Cortex of kidney (tissue), 1 donor: ENCODE measurements at places on chromosomes 7 and 10.

DNA sequence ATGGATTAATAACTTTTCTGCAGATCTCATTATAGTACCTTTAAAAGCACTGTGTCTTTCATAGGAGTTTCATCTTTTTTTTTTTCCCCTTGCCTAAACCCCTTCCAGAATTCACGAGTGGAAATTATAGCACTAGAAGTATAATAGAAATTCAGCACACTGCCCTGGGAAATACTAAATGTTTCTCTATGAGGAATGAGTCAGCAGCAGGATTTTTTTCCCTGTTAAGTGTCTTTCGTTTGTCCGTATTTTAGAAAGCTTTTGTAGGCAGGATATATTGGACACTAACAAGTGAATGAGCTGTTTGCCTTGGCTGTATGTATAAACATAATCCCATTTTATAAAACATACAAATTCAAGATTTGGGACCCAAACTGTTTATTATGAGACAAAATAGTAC lies 105.8 kb downstream of the EXOC4 start:
- no peak for DNase-seq

DNA sequence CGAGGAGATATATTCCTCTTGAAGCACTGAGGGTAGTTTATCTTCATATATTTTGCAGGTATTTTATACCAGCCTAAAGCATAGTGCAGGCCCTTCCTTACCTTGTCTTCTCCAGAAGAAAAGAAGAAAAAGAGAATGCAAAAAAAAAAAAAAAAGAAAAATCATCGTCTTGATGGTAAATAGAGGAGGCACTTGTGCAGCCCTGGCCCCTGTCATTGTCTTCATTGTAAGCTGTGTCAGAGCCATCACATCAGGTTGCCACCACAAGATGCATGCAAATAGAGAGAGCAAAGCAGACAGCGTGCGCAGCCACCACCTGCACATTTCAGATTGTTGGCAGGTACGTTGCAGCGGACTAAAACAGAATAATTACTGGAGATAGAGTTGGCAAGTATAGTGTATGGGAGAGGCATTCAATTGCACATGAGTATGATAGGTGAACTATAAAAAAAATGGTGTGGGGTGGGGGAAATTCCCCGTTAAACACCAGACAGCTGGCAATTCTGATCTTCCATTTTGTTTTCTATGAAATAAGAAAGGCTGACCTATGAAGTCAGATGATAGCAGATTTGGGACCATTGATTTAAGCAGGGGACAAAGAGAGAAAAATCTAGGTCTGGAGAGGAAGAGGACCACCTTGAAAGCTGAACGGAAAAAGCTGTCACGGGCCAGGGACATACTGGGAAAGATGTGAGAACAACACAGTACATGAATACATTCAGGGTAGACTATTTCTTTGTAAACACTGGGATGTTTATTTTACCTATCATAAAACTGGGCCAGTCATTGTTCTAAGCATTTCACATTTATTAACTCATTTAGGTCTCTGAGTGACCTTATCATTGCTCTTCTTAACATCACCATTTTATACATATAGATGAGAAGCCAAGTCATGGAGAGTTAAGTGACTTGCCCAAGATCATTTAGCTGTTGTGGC lies 306.3 kb upstream of the SP8 start:
- DNase-seq = no peak

DNA sequence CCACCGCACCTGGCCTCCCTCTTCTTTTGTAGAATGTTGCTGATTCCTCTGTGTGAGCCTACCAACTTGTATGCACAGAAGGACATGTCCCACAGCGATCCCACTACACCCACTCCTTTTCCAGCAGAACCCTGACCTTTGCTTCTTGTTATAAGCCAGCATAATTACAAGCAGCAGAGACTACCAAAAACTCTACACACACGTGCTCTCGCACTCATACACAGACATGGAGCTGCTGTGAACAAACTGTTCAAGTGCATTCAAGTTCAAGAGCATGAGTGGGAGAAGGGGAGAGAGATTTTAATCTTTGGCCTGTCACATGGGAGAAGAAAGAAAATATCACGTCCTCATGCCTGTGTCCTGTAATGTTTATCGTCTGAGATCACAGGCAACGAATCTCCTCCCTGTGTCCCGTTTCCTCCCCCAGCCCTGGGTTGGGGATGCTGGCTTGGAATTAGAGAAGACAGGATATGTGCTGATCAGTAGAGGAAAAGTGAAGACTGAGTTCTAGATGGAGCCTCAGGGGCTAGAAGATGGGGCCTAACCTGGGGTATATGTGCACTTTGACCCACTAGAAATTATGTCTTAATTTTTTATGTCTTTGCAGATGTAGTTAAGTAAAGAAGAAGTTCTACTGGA lies 79.6 kb downstream of the NHLRC2 start:
- no peak for DNase-seq

DNA sequence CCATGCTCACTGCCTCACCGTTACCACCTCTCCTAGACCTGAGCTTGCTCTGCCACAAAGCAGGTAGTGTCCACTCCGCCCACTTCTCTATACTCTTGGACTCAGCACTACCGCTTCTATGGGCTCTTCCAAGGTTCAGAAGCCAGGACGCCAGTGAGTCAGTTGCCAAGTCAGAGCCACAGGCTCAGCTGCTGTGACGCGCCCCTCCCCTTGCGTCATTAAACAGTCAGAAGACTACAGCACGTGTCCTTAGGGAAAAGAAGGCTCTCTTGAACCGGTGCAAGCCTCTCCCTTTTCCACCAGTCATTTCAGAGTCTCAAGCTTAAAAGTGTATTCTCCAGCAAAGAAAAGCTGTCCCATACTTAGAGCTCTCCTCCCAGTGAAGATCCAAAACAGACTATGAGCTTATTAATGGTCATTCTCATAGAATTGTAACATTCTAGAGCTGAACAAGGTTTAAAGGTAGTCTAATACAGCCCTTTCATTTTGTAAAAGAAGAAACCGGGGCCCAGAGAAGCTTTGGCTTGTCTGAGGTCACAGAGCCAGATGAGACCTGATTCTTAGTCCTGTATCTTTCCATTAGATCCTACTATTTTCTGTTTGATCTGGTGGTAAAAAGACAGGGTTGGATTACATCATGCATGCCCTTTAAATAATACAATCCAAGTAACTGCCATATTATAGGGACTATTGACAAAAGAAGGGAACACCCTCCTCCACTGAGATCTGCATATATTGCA lies 40.9 kb upstream of the MET start:
- no peak for DNase-seq

DNA sequence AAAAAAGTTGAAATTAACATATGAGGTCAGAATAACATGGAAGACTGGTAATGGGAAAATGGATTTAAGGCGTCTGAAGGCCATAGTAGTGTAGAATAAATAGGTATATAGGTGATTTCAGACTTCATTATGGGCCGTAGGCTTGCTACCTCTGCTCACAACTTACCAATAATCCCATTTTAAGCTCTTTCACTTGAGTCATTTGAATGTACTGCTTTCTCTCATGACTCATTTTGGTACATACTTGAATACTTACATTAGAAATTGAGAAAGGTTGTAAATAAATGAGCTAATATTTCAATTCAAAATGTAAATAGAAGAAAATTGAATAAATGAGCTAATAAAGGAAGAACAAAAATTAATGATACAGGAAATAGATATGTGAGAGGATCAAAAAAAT lies 42.2 kb upstream of the NEUROD6 start:
- no peak for DNase-seq

GRCh38 chr10:85433248-85433647 lies 933.3 kb downstream of the GRID1 start:
- DNase-seq = no peak

- DNase-seq = no peak
Observed at GRCh38 chr7:71325151-71325550, 193.2 kb downstream of the GALNT17 start.

DNA sequence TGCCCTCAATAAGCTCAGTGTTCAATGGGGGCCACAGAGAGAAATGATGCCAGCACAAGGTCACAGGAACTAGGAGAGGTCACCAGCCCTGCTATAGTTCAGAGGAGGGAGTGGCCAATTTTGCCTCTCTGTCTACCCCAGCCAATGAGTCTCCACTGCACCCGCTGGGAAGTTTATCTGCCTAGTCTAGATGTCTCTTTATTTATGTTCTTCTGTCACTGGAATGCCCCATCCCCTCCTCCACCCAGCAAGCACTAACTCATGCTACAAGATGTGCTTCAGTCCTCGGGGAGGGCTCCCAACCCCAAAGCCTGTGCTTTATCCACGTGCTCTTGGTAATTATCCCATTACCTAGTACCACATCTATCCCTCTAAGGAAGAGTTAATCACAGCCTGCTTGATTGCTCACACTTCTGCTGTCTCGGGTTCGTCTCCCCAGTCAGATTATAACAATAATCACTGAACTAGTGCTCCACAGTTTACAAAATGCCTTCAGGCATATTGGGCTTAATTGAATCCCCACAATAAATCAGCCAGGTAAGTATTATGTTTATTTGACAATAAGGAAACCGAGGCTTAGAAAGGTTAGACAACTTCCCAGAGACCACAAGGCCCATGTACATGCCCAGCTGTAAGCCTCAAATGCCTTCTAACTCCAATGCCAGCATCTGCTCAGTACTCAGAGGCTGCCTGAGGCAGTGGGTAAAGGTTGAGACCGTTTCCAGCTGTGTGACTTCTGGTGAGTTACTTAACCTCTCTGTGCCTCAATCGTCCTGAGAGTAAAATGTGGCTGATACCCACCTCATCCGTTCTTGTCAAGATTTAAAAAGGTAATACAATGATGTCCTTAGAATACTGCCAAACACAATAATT lies 3.9 kb downstream of the HIP1 start:
- DNase-seq = no peak

DNA sequence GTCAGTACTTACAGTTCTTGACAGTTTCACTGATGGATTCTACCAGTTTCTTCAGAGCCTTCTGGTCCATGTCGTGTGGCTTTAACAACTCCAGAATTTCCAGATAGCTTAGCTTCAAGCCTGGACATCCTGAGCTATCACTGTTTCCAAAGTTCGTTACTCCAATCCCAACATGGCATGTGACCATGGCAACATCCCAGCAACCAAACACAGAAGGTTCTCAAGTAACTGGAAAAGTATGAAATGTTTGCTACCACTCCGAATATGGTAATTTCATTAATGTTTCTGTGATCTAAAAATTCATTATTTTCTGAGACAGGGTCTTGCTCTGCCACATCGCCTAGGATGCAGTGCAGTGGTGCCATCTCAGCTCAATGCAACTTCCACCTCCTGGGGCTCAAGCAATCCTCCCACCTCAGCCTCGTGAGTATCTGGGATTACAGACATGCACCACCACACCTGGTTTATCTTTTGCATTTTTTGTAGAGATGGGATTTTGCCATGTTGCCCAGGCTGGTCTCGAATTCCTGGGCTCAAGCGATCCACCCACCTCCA lies 29.3 kb downstream of the RBM48 start:
- no peak for DNase-seq
